ENCODE measurements at places on chromosomes 4 and X. TPM values are rescaled to one million over a fixed set of nuclear protein-coding genes. Genes with fewer than 3 reads are reported as not detected.

The SSX4 gene
- not detected for total RNA-seq

The CCDC158 gene
- not detected for total RNA-seq

The ZMAT1 gene
- total RNA-seq, result 19.8 TPM

The TKTL2 gene
- total RNA-seq, result 0.11 TPM

The SOWAHD gene
- 9.9 TPM for total RNA-seq

The SLIT2 gene
- not detected for total RNA-seq

The HAND2 gene
- not detected for total RNA-seq

The SMIM31 gene
- total RNA-seq, result not detected

The GNRHR gene
- not detected for total RNA-seq

The SYTL5 gene
- not detected for total RNA-seq

The NXF2B gene
- not detected for total RNA-seq
